ENCODE measurements at places on chromosomes 2 and 18.
A peak's percentile ranks its signal among the peaks of the same experiment; 100 is the strongest.

GRCh38 chr2:192194265-192194865 is 368 bp downstream of the TMEFF2 start:
- no peak for DNase-seq

GRCh38 chr2:96485751-96486651 is 19.2 kb downstream of the NEURL3 start:
- DNase-seq, result peak; percentile 19

DNA sequence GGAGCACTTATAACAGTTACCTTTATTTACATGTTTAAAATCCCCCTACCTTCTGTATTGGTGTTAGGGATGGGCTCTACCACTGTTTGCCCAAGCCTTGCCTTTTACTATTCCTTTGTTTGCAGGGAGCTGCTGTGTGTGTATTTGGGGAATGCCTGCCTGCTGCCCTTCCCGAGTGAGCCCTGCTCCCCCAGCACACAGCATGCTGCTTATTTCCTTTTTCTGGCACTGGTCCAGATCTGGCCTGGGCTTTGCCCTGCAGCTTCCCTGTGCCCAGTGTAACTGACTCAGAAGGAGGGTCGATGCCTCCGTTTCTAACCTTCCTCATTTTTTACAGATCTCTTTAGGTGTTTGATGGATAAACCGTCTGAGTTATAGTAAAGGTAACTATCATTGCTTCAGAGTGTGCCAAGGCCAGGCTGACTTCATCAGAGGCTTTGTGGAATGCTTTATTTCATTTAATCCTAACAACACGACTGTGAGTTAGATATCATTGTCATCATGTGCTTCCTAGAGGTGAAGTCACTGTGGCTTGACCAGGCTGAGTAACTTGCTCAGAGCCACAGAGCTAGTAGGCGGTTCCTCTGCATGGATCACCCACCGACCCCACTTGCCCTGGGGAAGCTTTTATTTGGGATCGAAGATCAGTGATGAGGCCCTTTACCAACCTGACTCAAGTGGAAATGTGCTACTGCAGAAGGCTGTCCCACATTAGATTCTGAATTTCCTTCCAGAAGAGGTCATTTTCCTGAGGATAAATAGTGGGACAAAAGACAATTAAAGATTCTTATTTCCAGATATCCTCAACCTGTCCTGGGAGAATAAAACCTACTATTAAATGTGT is 238.8 kb downstream of the ZNF407 start:
- DNase-seq, result no peak

GRCh38 chr18:710418-711300 is 1.8 kb downstream of the ENOSF1 start:
- no peak for DNase-seq

DNA sequence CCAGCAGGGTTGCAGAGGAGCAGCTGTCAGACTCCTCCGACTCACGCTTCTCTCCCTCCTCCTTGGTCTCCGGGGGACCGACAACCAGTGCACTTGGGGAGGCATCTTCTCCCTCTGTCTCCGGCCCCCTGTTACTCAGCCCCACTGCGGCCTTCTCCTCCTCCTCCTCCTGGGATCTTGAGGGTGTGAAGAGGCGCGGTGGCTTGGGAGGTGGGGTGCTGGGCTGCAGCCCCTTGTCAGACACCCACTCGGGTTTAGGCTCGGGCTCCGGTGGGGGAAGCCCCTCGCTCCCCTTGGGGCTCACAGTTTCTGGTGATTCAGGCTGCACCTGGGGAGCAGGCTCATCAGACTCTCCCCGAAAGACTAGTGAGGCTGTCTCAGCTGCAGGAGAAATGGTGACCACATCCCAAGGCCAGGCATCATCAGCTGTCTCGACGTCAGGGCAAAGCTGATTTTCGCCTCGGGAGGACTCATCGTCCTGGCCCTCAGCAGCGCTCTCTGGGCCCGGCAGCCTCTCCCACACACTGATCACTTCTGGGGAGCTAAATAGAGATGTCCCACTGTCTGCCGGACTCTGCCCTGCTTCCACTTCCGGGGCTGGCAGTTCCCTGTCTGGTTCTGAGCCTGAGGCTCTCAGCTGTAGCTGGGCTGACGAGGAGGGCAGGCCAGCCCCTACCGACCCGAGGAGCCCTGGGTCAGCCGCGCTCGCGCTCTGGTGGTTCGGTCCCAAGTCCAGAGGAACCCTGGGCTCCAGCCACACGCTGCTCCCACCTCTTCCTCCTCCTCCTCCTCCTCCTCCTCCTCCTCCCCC is 9.0 kb upstream of the SFXN5 start:
- DNase-seq, result no peak

DNA sequence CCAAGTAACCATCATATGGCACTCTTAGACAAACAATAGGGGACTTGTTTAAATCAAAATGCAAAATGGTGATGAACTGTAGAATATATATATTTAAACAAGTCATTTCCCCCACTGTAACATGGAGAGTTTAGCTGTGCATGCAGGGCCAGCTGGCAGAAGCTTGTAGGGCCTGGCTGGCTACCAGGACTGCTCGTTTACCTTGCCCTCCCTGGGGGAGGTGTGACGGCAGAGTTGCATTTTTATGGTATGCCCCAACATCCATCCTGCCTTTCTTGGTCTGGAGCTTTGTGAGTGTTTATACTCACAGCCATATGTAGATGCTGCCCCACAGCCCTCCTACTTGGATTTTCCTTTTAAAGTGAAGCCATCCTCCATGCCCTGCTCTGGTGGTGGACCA is 101.7 kb upstream of the ZFP36L2 start:
- DNase-seq, result no peak

All from hippocampal formation (tissue), 2 donors.